CD4-positive, alpha-beta T cell treated with Interleukin-6 for 4 hours (primary cell): ENCODE measurements at places on chromosomes 4 and X.
A peak's percentile ranks its signal among the peaks of the same experiment; 100 is the strongest.

DNA sequence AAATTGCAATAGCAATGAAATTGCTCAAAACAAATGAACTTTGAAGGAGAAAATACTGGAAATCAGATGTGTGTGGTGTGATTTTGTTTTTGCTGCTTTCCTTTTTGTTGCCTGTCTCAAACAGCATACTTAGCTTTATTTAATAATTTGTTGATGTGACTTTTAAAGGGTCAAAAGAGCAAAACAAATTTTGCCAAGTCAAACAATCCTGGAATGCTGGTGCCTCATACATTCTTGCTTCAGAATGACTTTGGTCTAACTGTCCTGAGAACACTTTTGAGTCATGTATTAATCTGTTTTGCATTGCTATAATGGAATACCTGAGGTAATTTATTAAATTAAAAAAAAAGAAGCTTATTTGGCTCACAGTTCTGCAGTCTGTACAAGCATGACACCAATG lies 3.4 kb downstream of the PF4V1 start:
- no peak for DNase-seq

DNA sequence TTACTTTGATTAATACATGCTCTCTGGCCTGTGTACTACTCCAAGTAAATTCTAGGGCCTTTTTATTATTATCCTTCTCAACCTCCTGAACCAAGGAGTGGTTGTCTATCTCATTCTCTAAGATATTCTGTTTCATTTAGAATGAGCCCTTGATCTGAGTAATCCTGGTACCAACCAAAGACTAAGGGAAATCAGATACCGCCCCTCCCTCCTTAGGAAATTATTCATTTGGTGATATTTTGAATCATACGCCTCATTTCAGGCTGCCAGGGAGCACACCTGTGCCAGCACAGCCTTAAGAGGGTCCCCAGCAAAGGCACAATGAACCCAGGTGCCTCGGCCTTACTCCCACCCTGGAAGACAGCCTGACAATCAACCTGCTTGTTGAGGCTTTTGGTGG lies 73.2 kb upstream of the STARD8 start:
- DNase-seq, result no peak

DNA sequence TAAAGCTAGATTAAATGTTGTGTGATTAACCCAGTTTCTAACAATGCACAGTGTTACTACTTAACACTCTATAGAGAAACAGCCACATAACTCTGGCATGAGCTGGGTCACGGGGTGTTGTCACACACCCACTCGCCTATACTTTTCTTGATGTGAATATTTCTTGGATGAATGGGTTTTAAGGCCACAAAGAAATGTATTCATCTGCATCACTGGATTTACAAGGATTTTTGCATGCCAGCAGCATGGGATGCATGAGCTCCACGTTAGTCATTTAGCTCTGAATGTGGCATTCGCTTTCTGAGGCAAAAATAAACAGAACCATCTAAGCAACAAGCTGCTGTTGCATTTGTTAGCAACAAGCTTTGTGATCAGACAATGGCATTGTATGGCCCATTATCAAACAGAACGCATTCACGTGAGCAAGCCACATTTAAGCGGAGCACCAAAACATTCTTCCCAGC lies 89.7 kb downstream of the LRP2BP start:
- DNase-seq, result no peak

DNA sequence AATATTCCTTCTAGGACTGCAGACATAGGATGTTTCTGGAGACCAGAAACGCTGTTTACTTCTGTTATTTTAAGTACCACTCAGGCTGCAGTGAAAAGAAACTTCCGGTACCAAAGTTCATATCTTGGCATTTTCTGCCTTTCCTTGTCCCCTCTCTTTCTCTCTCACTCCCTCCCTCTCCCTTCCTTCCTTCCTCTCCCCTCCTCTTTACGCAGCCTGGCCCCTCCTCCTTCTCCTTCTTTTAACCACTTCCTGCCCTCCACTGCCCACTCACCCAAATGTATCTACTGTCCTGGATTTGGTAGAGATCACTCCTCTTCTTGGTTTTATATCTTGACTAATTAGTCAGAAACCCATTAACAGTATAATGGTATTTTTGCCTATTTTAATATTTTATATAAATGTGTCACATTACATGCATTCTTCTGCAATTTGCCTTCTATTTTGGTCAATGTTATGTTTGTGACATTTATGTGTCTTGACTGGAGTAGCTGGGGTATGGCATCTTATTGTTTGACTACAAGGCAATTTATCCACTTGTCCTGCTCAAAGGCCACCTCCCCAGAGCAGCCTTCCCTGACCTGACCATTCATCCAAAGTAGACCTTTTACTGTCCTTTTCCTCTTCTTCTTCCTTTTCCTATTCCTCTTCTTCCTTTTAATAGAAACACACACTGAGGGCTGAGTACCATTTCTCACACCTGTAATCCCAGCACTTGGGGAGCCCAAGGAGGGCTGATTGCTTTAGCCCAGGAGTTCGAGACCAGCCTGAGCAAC lies 56.9 kb downstream of the BCOR start:
- DNase-seq, result no peak

DNA sequence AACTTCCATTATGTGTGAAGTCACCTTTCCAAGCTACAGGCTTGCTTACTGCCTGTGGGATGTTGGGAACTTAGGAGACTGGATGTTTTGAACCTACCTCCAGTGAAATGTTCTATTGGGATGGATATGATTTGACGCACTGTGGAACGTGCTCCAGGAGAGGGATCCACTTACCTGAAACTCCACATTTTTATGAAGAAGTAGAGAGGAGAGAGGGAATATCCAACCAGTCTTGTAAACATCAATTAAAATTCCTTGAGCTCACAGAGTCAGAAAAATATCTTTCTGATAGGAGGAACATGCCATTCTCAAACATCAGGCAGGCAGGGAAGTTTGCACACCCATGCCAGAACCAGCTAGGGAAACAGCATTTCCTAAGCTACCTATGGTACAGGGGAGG lies 91.1 kb upstream of the MAOA start:
- no peak for DNase-seq

DNA sequence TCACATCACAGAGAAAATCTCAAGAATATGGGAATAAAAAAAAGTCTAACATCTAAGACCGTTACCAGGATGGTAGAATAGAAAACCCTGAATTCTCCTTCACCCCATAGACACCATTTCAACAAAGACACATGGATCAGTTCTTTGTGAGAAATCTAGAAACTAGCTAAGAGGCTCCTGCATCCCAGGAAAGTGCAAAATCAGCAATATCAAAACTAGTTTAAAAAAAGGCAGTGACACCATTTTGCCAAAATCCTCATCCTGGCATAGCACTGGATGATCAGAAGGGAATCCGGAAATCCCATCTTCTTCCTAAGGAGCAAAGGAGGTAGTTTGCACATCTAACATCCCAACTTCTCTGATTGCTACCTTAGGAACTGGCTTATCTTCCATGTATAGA lies 88.9 kb upstream of the MAGEE2 start:
- DNase-seq, result no peak

DNA sequence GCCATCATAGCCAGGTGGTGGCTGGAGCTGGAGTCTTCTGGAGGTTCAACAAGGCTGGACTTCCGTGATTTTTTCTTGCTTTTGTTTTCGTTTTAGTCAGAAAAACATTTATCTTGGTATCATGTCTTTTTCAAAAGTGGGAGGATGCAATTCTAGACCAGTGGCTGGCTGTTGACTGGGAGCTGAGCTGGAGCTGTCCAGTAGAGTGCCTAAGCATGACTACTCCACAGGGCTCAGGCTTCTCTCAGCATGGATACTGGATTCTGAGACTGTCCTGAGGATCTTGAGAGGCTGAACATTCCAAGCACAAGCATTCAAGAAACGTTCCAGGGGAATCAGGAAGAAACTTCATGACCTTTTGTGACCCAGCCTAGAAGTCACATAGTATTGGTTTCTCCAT lies 598.1 kb downstream of the MID1IP1 start:
- DNase-seq, result no peak

GRCh38 chr4:114599231-114599902 lies 760 bp downstream of the UGT8 start:
- DNase-seq, result no peak

DNA sequence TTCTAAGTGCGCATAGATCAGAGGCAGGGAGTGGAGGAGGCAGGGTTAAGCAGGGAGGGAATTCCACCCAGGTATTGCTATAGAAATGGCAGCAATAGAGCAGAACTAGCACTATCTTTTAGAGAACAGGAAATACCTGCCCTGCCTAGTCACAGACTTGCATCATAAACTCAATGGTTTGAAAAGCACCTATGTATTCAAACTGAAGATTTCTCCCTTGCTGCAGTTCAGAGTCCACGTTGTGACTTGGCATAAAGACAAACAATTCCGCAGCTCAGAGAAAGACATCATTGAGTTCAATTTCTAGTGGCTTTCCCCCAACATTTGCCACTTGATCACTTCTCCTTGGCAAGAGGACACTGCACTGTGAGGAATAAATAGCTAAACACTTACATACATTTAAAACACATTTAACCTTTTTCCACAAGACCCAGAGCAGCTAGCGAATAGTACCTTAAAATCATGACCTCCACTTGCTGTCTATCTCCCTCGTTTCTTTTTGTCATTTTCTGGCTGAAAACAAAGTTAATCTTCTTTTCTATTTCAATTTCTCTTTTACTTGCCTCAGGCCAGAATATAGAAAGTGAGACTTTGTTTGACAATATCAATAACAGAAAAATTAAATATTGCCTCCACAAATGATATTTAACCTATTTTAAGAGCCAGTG lies 42.4 kb downstream of the SLC7A11 start:
- DNase-seq, result no peak

- DNase-seq, result no peak
Observed at GRCh38 chr4:70522626-70523025, 4.3 kb downstream of the AMTN start.

GRCh38 chrX:118727686-118728339 lies 407 bp downstream of the IL13RA1 start:
- DNase-seq, result peak; percentile 2

DNA sequence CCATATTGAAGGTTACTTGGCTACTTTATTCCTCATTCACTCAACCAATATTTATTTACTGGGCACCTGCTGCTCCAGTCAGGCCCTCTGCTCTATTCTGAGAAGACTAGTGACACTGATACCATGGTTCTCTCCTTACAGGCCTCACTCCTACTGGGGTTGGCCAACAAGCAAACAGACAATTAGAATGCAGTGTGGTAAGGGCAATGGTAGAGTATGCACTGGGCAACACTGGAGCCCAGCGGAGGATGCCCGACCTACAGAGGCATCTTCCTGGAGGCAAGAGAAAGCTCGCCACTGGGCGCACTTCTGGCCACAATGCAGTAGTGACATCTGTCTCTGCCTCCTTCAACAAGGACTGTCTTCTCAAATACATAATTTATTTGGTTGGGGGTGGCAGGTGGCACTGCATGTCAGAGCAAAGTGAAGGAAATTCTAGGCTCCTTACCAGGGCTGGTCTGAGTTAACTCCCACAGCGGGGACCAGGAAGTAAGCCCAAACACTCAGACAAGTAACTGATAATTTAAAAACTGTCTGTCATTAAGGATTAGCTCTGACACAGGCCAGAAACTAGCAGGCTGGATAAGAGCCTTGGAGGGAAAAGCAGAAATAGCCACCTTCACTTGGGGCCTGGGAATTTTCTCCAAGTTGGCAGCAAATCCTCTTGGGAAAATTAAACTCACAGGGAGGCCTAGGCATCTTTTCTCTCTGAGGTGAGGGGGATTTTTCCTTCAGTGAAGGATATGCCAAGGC lies 150.7 kb upstream of the EOLA2 start:
- no peak for DNase-seq

- DNase-seq, result no peak
Observed at GRCh38 chrX:32867781-32868523, 343.4 kb downstream of the DMD start.

DNA sequence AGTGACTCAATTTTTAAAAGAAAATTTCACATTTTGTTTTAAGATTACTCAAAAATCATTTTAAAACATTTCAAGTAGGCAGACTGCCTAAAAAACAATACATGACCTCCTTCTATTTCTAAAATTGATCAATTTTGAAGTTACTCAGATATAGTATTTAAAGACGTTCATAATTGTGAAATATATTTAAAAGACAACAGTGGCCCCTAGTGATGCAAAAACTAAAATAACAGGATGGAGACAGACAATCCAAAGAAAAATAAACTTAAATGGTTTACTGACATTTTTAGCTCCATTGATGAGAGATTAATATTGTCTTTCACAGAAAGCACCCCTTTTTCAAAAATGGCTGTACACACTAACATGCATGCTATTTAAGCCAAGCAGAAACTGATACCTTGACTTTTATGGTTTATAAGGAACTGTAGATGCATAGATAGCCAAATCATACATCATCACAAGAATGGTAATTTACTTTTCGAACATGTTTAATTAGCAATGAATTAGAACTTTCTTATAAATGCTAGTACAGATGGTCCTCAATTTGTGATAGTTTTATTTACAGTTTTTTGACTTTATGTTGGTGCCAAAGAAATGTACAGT lies 69.8 kb upstream of the FAT4 start:
- DNase-seq, result no peak

DNA sequence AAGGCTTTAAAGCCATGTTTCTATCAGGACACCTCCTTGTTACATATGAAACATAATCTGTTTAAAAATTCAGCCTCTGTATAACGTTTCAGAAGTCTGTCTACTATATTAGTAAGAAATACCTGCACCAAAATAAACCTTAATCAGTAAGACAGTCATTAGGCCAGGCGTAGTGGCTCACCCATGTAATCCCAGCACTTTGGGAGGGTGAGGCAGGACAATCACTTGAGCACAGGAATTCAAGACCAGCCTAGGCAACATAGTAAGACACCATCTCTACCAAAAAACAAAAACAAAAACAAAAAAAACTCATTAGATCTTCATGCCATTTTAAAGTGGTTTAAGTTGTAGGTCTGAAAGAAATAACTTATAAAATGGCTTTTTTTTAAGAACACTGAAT lies 107.5 kb upstream of the STIM2 start:
- DNase-seq, result no peak

DNA sequence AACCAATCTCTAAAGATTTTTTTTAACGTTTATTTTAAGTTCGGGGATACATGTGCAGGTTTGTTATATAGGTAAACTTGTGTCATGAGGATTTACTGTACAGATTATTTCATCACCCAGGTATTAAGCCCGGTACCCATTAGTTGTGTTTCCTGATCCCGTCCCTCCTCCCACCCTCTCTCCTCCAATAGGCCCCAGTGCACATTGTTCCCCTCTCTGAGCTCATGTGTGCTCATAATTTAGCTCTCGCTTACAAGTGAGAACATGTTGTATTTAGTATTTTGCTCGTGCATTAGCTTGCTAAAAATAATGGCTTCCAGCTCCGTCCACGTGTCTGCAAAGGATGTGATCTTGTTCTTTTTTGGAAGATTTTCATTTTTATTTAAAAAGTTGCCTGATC lies 2309.4 kb upstream of the AGA start:
- no peak for DNase-seq

GRCh38 chrX:41384051-41384705 lies 50.2 kb downstream of the DDX3X start:
- peak; percentile 82 for DNase-seq

GRCh38 chr4:136925203-136925602 lies 607.1 kb downstream of the PCDH18 start:
- DNase-seq, result no peak

- DNase-seq, result no peak
Observed at GRCh38 chr4:110944501-110944900, 321.6 kb upstream of the PITX2 start.
